ENCODE measurements at places on chromosomes 7 and 10.

GRCh38 chr10:108850138-108850854 lies 1073.0 kb downstream of the XPNPEP1 start:
- no peak for DNase-seq

DNA sequence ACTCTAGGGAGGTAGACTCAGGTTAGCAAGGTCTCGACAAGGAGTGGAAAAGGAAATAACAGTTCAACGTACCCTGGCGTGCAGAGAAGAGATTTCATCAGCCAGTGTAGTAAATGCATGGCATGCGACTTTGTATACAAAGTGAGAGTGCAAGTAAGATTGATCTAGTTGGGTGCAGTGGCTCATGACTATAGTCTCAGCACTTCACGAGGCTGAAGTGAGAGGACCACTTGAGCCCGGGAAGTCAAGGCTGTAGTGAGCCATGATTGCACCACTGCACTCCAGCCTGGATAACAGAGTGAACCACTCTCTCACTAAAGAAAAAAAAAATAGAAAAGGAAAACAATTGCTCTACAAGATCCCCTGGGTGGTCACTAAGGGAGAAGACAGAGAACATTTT lies 528.6 kb downstream of the SORCS1 start:
- DNase-seq = no peak

DNA sequence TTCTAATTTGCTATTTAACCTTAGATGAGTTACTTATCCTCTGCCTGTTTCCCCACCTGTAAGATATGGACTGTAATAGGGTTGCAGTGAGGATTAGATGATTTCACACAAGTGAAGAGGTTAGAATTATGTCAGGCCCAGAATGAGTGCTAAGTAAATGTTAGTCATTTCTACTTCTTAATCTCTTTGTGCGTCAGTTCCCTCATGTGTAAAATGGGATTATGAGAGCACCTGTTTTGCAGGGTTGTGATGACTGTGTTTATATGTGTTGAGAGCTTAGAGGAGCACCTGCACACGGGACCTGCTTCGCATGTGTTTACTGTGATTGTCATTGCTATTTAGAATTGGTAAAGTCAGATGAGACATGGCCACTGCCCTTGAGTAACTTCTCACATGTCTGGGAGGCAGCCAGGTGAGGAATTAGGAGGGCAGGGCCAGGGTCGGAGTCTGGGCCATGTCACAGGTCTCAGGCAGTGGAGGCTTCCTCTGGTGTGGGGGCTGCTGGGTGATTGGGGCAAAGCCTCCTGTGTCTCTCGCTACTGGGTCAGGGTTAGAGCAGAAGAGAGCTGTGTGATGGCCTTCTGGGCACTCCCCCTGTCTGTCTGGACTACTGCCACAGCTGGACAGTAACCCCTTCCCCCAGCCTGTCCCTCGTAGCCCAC lies 106.7 kb downstream of the WDFY4 start:
- DNase-seq = no peak

DNA sequence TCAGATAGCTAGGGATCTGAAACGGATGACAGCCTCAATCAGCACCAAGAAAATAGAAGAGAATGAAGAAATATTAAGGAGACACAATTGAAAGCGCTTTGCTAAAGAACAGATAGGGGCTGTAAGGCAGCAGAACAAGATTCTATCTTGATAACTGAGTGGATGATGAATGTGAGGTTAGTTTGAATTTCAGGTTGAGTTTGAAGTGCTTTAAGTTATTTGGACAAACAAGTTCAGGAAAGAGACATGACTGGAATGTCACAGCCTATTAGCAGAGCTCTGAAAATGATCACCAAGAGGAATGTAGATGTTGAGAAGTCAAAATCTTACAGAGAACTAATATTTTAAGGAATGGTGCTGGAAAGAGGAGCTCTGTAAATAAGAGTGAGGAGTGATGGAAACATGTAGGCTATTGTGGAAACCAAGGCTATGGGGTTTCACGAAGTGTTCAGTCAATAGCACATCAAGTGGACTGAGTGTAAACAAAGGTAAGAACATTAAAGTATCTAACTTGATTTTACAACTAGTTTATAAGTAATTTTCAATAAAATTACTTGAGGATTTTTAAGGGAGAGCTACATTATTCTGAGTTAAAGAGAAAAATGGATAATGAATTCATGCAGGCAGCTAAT lies 61.6 kb downstream of the MEST start:
- DNase-seq = no peak

- no peak for DNase-seq
These were observed 54.7 kb downstream of the STEAP1B start for GRCh38 chr7:22445140-22445743.

DNA sequence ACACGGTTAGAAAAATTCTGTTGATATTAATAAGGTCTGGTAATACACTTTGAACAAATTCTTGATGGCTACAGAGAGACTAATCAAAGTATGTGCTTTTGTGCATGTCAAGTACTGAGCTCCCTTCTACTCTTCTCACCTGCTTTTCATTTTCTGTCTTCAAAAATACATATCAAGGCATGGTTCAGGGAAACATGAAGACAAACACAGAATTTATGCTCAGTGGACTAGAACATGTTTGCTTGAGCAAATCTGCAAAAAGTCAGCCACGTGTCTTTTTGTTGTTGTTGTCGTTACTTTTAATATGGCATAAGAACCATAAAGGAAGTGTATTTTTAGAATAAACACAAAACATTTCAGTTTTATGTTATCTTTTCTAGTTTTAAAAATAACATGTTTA lies 21.9 kb downstream of the CDK13 start:
- no peak for DNase-seq

- DNase-seq = no peak
These were observed 154.0 kb upstream of the THSD7A start for GRCh38 chr7:11985971-11986370.

- DNase-seq = no peak
These were observed 56.8 kb downstream of the ZRANB1 start for GRCh38 chr10:124998624-124999291.

DNA sequence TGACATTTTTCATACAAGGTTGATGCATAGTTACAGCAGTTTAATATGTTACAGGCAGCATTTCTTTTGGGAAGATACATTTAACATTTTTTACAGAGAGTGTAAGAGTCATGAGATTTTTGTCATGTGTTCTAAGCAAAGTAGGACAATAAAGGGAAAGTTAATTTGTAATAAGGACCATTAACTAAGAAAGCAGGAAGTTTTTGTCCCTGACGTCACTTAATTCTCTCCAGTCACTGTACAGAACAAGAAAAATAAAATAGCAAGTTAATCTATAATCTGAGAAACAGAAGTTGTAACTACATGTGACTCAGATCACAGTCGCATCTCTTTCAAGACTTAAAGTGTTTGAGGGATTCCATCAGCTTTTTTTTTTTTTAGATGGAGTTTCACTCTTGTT lies 49.5 kb upstream of the CAPZA2 start:
- peak; percentile 97 for DNase-seq

DNA sequence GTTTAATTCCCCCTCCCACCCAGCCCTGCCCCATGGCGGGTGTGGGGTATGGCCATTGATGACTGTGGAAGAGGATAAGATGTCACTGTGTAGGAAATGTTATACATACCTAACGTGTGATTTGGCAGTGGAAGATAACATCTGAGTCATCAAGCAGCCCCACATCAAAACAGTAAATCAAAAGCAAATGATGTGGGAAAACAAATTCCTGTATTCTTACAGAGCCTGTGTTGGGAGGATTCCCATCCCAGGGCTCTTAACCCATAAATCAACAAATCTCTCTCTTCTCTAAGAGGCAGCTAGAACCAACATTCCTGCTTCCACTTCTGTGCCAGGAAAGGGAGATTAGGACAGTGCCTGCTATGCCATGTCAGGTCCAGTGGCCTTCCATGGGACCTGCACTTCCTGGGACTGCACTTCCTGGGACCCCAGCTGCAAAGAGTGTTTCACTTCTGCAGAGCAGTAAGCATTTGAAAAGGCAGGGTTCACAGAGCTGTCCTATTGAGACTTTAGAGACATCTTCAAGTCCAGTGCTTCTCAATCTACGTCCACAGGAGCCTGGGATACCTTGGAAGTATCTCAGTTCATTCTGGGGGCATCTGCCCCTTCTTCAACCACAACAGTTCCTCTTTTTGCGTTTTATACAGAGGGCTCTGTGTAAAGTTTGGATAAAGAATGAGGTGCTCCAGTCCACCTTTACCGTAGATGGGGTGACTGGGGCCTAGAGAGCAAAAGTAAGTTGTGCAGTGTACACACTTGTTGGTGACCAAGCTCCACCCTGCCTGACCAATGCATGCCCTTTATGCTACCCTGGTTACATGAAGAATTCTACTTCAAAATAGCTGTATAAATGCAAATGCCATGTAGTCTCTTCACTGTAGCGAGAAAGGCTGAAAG lies 45.7 kb downstream of the ATXN7L1 start:
- DNase-seq = peak; percentile 91

DNA sequence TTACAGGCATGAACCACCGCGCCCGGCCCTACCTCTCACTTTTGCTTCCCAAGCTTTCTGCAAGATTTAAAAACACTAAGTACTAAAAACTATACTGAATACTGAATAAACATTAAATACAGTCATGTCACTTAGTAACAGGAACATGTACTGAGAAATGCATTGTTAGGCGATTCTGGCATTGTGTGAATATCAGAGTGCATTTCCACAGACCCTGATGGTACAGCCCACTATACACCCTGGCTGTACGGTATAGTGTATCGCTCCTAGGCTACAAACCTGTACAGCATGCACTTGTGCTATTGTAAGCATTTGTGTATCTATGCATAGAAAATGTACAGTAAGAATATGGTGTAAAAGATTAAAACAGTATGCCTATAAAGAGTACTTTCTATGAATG lies 29.1 kb downstream of the PDIA4 start:
- DNase-seq = no peak

DNA sequence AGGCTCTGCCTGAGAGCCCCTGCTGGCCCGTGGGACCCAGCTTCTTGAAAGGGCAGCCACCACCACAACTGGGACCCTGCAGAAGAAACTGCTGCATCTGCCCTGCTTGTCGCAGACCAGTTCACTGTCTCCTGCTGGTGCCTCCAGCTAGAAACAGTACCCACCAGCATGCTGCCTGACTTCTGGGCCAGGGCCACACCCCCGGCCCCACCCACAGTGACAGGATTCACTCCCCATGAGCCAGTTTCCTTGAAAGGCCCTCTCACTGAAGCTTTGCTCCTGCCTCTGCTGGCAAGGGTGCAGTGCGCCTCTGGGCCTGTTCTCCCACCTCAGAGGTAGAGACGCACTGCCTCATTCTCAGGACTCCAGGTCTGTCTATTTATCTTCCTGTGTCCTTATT lies 32.4 kb downstream of the ANXA11 start:
- DNase-seq = no peak

GRCh38 chr7:105838627-105839231 lies 37.7 kb downstream of the ATXN7L1 start:
- peak; percentile 6 for DNase-seq

DNA sequence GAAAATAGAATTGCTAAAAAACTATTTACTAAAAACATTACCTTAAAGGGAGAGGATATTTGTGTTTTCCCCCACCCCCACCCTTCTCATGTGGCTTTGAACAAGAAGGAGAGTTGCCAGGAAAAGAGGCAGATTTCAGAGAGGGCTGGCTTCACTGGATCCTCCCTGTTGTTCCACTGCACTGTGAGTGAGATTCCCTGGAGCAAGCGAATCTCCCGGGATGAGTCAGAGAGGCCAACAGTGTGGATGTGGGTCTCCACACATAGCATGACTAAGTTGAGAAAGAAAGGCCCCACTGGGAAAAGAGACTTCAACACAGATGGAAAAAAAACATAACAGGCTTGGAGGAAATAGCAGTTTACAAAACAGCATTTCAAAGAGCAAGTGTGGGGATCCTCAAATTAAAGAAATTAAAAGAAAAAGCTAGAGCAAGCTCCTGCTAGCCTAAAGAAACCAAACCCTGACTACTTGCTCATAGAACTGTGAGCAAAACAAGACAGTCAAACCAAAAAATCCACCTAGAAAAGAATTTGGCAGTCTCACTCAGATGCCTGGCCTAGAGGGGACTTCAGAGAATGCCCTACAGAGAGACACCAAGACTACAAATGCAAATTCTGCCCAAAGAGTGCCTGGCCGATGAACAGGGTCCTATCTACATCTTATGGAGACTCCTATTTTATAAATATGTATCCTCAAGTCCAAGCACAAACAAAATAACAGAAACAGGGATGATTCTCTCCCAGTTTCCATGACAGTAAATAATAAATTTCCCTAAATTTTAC lies 3.4 kb downstream of the CAV1 start:
- DNase-seq = peak; percentile 59

DNA sequence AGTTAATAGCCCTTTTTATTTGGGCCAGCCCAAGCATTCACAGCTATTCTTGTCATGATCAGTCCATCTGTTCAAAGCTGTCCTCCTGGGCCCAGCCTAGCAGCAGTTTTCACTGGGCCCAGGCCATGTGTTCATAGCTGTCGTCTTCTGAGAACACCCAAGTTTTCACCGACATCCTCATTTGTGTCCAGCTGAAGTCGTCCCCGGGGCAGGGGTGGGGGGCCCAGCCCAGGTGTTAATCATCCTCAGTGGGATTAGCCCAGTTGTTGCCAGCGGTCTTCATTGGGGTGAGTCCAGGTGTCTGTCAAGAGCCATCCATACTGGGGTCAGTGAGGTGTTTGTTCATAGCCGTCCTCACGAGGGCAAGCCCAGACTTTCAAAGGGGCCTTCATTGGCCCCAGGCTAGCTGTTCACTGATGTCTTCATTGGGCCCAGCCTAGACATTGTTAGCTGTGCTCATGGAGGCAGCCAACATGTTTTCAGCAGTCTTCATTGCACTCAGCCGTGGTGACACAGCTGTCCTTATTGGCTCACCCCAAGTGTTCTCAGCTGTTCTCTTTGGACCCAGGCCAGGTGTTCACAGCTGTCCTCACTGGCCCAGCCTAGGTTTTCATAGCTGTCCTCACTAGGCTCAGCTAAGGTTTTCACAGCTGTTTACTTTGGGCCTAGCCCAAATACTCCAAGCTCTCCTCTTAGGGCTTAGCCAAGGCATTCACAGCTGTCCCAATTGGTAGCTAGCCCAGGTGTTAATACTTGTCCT lies 10.0 kb downstream of the FRG2B start:
- DNase-seq = no peak

Data from Caki2 (cell line).